ENCODE measurements at places on chromosomes 16 and 17. TPM values are rescaled to one million over a fixed set of nuclear protein-coding genes. Genes with fewer than 3 reads are reported as not detected.

The NKD1 gene
- 0.14 TPM for total RNA-seq

The TPSG1 gene
- not detected for total RNA-seq

The OGFOD1 gene
- 77.9 TPM for total RNA-seq

The ENO3 gene
- total RNA-seq = 5.3 TPM

The KRT25 gene
- not detected for total RNA-seq

The TBC1D3H gene
- total RNA-seq = not detected

The ODAD4 gene
- total RNA-seq = 0.57 TPM

The DEXI gene
- 51.1 TPM for total RNA-seq

The HEATR9 gene
- not detected for total RNA-seq

The SMTNL2 gene
- total RNA-seq = not detected

The CES5A gene
- not detected for total RNA-seq

The SOST gene
- not detected for total RNA-seq

The TPSB2 gene
- not detected for total RNA-seq

The METTL23 gene
- 17.7 TPM for total RNA-seq

The RABEP2 gene
- 51.4 TPM for total RNA-seq
